ENCODE measurements at places on chromosomes 6 and 20.

- DNase-seq, result no peak
Measured at GRCh38 chr6:56863366-56863765, 91.5 kb upstream of the BEND6 start.

- DNase-seq, result no peak
Measured at GRCh38 chr6:132054525-132054924, 103.4 kb upstream of the CCN2 start.

DNA sequence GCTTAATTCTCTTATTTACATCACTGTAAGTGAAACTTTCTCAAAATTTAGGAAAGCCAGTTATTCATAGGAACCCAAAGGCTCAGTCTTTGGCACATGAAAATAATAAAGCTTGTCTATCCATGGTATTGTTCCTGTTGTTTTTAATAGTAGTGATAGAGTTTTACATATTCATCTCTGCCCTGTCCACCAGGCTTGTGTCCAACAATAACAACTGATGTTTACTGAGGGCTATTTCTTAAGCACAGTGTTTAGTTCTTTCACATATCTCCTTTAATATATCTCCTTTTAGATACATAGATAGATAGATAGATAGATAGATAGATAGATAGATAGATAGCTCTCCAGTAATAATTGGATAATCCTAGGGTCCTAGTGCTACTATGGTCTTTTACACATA is 34.2 kb downstream of the FOXQ1 start:
- no peak for DNase-seq

- no peak for DNase-seq
Measured at GRCh38 chr6:165880686-165881085, 217.6 kb upstream of the PDE10A start.

GRCh38 chr6:41705996-41706835 is 29.2 kb downstream of the TFEB start:
- peak; percentile 48 for DNase-seq

DNA sequence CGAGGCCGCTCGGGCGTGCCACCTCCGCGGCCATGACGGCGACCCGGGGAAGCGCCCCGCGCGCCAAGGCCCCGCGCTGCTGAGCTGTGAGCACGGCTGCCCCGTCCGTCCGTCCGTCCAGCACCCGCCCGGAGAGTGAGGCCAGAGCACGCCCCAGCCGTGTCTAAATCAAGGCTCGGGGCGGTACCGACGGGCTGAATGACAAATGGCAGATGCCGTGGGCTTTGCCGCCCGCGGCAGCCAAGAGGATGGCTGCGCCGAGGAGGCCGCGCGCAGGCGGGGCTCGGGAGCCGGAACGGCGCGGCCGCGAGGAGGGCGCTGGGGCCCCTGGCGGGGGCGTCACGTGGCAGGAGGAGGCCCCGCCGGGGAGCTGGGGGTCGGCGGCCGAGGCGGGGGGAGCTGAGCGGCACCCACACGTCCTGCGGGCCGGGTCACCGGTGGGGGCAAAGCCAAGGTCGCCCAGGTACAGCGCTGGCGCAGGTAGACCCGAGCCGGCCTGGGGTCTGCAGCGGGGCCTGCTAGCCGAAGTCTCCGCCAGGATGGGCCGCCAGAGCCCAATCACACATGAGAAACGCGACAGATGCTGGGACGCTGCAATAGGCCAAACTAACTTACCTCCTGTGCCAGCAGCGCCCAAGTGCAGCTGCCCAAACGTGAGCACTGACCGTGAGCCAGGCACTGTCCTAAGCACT is at the start of gene PLAGL1:
Gene PLAGL1 (minus strand): TSS at position 140 of the 692 bp plus-strand sequence. CDS start 60,123 bp downstream, outside the sequence.
- DNase-seq, result peak; percentile 6

DNA sequence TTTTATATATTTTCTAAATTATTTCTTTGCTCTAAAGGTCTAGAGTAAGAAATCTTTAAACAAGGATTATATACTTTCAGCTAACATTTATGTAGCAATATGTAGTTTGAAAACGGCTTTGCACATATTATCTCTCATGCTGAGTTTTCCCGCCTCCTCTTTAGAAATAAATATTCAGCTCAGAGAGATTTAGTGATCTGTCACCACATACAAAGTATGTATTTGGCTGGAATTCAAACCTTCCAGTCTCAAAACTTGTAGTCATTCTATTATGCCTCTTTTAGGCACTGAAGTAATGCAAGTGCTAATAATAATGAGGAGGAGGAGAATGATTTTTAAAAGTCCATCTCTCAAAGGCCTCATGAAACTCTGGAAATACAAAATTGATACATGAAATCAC is 525.0 kb downstream of the GRIK2 start:
- DNase-seq, result no peak
